ENCODE measurements at places on chromosomes 7 and 10.

DNA sequence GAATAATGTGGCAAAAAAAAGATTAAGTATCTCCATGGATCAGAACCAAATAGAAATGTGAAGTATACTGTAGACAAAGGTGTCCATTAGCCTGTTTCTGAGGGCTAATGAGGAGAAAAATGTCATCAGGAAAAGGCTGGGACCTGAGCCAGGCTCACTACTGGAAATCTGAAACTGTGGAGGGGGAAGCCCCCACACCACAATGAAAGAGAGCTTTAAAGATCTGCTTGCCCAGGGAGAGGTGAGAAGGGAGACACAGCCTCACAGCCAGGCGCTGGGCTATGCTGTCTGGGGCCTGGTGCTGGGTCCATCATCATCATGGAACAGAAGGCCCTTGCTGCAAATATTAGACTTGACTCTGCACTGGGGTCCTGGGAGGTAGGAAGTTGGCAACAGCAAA, 90.4 kb downstream of the OSBPL3 start:
- DNase-seq: no peak

GRCh38 chr7:131826960-131827359, 270.5 kb upstream of the PODXL start:
- no peak for DNase-seq

DNA sequence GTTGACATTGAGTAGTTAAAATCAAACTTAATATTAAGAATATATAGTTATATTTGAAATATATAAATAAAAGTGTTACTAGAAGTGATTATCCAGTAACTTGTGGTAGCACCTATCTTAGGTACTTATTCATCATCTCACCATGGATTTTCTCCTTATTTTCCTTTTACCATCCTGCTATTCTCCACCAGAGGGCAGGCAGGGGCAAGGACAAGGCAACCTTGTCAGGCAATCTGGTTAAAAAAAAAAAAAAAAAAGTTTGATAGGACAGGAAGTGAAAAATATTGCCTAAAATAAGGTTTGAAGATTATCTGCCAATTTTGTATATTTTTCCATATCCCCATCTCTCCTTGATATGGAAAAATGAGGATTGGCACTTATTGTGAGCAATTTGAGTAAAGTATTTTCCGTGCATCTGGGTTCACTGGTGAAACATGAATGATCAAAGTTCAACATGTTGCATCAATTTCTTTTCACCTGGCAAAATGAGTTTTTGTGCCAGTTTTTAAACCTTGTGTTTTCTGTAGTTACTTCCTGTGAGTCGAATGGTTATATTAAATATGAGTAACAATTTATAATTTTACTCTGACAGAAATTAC, 256.7 kb downstream of the AGMO start:
- no peak for DNase-seq

GRCh38 chr7:16810573-16810972, 5.8 kb upstream of the AGR2 start:
- no peak for DNase-seq

- DNase-seq: no peak
These were observed 10.7 kb downstream of the APBB1IP start for GRCh38 chr10:26448706-26449435.

- peak; percentile 29 for DNase-seq
These were observed 46.6 kb upstream of the GRID1 start for GRCh38 chr10:86413046-86413728.

DNA sequence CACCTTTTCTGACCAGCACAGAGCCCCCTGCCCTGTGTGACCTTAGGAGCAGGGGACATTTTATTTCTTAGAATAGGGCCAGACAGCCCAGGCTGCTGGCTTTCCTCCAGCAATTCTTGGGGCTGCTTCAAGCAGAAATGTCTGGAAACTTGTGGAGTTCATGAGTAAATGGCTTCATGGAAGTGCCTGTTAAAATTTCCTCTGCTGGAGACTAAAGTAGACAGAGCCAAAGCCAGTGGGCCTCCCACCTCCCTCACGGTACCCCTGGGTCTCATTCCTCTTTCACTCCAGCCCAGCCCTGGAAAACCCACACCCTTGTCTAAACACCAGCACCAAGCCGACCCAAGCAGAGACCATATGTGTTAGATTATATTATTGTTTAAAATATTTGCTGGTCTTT, 505.5 kb upstream of the ZMIZ1 start:
- no peak for DNase-seq

DNA sequence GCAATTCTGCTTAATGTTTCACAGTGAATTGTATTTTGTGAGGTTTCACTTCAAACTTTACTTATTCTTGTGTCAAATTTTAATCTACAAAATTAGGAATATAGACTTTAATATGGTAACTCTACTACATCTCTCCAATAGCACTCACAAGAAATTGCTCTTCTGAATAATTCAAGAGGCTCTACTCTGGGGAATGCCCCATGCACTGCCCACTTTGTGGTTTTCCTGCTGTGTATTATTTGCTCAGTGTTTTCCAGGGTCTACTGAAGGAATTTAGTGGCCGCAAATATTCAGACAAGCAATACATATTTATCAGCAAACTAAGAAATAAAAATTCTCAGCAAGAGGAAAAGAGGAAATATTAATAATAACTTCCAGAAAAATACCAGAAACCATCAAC, 611.4 kb downstream of the TNS3 start:
- no peak for DNase-seq

- DNase-seq: no peak
These were observed 51.7 kb upstream of the NCF1 start for GRCh38 chr7:74722153-74722552.

- DNase-seq: no peak
These were observed 284.8 kb upstream of the PPP2R2D start for GRCh38 chr10:131616040-131616439.

- no peak for DNase-seq
These were observed 24.9 kb downstream of the MTURN start for GRCh38 chr7:30159698-30160143.

DNA sequence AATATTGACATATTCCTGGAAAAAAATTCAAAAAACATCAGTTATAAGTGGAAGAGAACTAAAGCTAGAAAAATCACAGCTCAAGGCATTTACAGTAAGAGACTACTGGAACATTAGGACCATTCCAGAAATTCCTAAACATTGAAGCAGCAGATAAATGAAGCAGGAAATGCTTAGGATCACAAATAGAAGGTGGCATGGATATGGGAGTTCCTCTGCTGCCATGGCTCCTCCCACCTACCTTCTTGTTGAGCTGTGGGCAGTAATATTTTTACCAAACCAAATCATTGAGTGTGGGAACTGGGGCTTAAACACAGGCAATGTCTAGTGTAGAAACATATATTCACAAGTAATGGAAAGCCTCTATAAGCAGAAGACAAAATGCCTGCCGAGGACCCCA, 292.8 kb downstream of the ANKRD7 start:
- no peak for DNase-seq

DNA sequence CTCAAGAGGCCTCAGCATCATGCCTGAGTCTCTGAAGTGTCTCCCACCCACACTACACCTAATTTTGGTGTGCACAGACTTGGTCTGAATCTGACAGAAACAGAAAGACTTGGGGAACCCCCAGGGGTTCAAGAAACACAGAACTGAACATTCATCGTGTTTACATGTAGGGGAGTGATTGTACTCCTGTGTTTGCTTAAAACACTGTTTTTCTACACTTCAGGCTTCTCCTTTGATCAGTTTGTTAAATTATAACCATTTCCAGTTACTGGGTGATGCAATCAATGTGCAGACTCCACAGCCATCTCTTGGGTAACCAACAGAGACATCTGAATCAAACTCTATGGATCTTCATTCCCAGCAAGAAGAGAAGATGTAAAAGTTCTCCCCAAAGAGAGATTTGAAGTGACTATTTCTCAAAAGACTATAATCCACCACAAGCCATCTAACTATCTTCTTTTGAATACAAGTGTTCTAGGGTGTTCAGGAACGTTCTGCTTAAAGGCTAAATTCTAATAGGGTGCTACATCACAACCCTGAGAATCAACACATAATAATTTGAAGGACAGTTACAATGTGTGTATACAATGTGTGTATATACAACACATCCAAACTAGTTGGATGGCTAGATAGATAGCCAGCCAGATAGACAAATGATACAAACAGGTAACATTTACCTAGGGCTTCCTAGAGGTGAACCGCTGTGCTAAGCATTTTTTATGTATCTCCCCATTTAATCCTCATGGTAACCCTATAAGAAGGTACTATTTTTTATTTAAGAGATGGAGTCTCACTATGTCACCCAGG, 34.2 kb downstream of the DNAJC12 start:
- no peak for DNase-seq

DNA sequence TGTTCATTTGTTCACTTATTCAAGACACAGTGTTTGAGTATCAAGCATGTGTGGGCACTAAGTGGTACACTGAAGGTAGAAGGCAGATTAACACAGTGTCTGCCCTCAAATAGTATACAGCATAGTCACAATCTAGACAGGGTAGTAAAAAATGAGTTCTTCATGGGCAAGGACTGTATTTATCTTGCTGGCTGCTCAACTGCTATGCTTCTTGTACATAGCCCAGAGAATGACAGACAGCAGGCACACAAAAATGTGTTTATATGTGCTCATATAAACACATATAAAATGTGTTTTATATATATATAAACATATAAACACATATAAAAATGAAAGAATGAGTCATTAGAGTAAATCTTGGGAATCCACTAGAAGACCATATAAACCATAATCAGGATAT, 43.1 kb downstream of the TFEC start:
- no peak for DNase-seq

- no peak for DNase-seq
These were observed 14.6 kb downstream of the PARP12 start for GRCh38 chr7:140048138-140048537.

DNA sequence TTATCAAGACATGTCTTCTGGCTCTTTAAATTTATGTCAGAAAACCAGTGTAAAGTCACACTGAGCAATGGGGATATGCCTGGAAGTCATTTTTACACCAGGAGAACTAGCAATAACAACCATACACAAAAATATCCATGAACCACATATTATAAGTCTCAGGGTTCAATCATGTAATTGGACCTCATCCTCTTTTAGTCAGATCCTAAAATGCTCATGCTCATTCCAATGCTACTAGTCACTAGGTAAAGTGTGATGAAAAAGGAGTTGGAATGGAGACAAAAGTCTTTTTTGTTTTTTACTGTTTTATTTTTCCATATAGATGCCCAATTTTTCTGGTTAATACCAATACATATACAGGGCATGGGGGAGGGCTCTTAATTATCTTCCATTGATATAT, 306.1 kb downstream of the DGKB start:
- no peak for DNase-seq

DNA sequence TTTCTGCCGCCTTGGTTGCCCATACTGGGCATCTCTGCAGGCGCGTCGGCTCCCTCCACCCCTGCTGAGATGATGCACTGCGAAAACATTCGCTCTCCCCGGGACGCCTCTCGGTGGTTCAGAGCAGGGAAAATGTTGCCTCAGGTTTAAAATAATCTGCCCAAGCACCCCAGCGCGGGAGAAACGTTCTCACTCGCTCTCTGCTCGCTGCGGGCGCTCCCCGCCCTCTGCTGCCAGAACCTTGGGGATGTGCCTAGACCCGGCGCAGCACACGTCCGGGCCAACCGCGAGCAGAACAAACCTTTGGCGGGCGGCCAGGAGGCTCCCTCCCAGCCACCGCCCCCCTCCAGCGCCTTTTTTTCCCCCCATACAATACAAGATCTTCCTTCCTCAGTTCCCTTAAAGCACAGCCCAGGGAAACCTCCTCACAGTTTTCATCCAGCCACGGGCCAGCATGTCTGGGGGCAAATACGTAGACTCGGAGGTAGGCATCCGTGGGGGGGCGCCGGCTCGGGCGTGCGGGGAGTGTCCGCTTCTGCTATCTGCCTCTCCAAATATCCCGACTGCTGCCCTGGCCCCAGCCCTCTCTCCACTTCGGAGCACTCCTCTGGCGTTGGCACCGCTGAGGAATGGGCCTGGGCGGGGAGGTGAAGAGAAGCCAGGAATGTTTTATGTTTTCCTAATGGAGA, at the start of gene CAV1:
Gene CAV1 (plus strand): TSS at position 428 of the 689 bp plus-strand sequence. CDS start 27 bp downstream, at position 455.
- DNase-seq: no peak

DNA sequence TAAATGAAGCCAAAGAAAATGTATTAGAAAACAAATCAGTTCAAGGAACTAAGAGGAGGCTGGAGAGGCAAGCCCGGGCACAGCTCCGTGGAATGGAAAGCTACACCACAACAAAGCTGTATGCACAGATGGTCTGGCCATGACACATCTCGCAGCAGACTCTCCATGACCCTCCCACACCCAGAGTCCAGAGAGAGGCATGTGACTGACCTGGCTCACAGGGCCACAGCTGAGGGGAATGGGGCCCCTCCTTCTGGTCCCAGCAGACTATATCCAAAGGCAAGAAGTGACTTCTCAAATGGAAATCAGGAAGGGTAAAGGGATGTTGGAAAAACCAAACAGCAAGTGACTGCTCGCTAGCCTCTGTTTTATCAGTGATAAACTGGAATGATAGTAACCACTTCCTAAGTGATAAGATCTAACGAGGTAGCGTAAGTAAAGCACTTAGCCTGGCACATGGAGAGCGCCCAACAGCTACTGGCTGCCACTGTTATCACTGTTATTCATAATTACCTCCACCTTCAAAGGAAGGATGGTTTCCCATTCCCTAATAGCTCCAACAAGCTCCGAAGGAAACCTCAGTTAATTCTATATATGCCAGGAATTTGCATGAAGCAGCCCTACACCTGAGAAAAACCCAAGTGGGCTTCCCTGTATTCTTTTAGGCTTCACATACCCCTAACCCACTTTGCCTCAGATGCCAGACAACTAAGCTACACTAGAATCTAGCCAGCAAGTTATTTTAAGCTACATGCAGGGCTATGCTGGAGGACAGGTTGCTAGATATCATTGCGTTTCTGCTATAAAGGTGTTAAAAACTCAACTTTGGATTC, 8.4 kb downstream of the OSBPL3 start:
- no peak for DNase-seq

- no peak for DNase-seq
These were observed 11.1 kb upstream of the ACSL5 start for GRCh38 chr10:112362833-112363232.

DNA sequence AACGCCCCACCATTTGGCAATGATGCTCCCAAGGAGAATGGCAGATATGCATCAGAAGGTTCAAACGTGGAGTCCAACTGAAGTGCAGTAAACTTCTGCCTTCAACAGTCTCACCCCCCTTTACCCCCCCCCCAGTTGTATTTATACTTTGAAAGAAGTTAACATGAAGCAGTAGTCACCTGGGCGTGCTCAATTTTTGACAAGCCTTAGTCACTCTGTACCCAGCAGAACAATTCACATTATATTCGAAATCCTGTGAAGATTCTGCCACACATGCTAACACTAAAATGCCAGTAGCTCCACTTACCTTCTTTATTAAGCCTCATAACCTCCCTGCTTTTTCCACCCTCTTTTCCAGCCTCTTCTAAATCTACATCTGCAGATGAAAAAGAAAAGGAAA, 894 bp downstream of the ATXN7L1 start:
- no peak for DNase-seq

DNA sequence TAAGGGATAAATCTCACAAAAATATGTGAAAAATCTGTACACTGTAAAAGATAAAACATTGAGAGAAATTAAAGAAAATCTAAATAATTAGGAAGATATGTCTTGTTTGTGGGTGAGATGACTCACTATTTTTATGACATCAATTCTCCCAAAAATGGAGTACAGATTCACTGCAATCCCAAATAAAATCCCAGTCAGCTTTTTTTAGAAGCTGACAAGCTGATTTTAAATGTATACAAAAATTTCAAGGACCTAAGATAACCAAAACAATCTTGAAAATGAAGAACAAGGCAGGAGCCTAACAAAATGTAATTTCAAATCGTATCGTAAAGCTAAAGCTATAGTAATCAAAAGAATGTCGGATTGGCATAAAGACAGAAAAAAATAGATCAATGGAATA, 458.1 kb downstream of the GRID1 start:
- no peak for DNase-seq

- no peak for DNase-seq
These were observed 14.6 kb downstream of the EPC1 start for GRCh38 chr10:32332299-32332750.
